ENCODE measurements at places on chromosomes 2 and 18.

DNA sequence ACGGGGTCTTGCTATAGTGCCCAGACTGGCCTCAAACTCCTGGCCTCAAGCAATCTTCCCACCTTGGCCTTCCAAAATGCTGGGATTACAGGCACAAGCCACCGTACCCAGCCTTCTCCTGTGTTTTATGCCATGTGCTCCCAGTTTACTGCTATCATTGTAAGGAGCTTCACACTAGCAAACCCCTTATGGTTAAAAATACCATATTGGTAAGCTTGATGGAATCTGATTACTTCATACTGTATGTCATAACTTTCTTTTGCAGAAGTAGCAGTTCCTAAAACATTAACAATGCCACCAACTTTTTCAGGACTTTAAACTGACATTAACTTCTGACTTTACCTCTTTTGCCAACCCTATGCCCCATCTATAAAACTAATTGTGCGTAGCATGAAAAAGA, 36.2 kb downstream of the HAT1 start:
- DNase-seq = no peak

DNA sequence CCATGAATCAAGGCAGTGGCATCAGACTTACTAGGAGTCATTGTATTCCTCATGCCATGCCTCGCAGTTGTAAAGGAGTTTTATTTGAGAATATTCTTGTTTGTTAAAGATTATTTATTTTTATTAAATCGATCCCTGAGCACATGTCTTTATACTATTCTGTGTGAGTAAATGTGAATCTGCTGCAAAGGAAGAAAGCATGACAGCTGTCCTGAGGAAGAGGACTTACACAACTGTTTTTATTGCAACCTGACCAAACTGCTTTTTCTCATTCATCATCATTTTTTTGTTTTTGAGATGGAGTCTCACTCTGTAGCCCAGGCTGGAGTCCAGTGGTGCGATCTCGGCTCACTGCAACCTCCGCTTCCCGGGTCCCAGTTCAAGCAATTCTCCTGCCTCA, 34.1 kb downstream of the INO80D start:
- DNase-seq = no peak

GRCh38 chr18:34933909-34934661, 107.1 kb upstream of the MAPRE2 start:
- no peak for DNase-seq

GRCh38 chr18:75654851-75655751, 227.6 kb upstream of the SMIM21 start:
- DNase-seq = no peak

GRCh38 chr2:216690853-216691741, 4.3 kb downstream of the IGFBP5 start:
- no peak for DNase-seq

GRCh38 chr2:205401511-205401910, 280.8 kb upstream of the NRP2 start:
- DNase-seq = no peak

- DNase-seq = no peak
Observed at GRCh38 chr2:15107137-15107536, 454.0 kb downstream of the NBAS start.

DNA sequence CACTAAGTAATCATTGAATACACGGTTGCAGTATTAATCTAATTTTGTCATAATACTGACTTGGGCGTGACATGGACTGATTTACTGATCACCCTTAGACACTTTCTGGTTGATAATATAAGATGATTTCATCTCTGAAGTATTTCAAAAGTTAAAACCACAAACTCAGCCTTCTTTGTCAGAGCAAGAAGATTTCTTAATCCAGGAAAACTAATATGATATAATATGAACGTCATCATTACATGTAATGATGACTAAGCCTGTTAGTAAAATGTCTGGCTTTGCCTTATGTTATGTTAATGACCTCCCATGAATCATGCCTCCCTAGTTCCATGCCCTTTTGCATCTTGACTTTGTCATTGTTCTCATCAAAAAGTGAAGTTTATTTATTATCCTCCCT, 1325.0 kb upstream of the CDH2 start:
- DNase-seq = peak; percentile 45

DNA sequence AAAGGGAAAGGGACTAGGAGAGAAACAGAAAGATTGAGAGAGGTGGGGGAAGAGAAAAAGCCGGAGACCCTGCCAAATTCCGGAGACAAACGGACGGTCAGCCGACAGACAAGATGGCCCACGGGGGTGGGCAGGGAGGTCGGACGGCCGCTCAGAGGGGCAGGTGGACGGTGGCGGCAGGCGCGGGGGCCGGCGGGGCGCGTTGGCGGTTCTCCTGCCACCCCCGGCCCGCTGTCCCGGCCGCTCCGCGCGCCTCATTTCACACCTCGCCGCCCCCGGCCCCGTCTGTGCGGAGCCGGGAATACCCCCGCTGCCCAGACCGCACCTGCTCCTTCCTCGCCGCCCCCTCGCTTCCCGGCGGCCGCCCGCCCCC, 935 bp downstream of the SLC30A3 start:
- no peak for DNase-seq

GRCh38 chr2:140436936-140437335, 1656.7 kb upstream of the NXPH2 start:
- DNase-seq = no peak

DNA sequence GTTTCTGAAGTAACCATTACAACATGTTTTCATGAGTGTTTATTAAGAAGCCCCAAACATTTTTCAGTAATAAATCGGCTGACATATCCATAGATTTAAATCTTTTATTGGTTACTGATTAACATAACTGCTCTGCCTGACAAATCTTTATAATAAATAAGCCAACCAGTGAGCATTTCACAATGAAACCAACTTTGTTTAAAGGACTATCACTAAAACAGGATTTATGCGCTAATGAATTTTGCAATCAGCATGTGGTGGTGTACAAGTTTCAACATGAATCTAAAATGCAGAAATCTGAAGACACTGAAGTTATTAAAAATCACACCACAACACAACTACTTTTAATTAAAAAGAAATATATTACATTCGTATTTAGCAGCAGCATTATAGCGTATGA, 166.7 kb downstream of the MEIS1 start:
- no peak for DNase-seq

- DNase-seq = no peak
Observed at GRCh38 chr2:58853420-58853819, 612.3 kb upstream of the FANCL start.

GRCh38 chr2:153464395-153464794, 14.2 kb downstream of the RPRM start:
- no peak for DNase-seq

DNA sequence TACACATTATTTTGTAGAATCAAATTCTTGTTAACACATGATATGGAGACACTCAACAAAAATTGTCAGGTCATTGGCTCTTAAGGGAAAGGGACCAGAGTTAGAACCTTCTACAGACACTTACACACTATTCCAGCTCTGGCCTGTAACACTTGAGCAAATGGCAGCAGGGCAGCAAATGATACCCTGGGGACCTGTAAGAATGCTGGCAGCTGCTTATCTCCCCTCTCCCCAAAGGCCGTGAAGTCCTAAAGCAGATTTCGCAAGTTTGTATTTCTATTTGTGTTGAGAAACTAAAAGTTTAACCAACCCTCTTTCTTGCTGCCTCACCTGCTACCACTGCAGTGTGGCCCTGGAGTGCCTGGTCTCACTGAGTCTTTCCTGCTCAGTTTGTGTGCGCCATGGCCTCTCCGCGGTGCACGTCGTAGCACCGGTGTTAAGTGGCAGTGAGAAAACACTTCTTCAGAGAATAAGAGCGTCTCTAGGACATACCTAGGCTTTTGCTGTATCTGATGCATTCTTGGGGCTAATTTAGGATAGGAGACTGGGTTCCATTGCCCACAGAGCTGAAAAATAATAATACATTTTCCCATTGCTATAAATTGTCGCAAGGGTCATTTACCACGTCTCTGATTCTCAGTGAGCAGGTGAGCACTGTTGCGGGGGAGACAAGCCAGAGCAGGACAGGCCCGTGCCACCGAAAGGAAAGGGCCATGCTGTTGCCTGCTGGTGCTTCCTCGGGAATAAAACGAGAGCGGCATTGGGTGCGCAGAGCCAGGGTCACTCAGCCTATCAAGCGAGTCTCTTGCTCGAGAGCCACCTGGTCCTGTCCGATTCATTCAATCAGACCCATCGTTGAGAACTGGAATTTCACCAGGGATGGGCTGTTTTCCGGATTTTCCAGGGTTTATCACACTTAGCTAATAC, 204.9 kb downstream of the PTGR3 start:
- no peak for DNase-seq

DNA sequence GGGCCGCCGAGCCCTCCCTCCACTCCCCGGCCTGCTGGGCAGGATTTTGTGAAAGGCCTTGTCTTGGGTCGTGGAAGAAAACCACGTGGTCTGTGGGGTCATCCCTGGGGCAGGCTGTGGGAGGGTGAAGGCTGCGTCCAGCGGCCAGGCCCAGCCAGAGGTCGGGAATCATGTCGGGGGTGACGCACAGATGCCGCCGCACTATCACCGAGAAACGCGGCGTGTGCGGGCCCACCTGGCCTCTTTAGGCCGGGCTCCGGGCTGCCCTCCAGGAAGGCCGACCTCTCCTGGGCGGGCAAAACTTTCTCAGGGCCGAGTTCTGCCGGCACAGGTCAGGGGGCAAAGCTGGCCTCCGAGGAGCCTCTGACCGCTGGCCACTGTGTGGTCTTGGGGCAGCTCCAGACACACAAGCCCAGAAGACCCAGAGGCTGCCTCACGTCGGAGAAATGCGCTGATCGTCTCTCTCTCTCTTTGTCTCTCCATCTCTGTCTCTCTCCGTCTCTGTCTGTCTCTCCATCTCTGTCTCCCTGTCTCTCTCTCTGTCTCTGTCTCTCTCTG, 28.4 kb downstream of the NFATC1 start:
- no peak for DNase-seq

DNA sequence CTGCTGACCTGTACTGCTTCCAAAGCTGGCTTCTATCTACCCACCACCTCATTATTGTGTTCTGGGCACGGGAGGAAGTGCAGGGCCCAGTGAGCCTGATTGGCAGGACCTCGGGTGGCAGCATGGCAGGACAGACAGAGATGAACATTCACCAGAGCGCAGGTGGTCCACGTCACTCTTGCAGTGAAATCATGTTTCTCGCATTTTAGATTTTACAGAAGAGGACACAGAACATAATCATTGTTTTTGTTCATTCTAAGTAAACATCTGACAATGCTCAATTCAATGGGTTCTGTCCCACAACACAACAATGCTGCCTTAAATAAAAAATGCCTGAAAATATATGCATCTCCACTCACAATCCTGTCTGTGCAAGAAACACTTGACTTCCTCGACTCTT, 11.5 kb upstream of the BIN1 start:
- DNase-seq = no peak

DNA sequence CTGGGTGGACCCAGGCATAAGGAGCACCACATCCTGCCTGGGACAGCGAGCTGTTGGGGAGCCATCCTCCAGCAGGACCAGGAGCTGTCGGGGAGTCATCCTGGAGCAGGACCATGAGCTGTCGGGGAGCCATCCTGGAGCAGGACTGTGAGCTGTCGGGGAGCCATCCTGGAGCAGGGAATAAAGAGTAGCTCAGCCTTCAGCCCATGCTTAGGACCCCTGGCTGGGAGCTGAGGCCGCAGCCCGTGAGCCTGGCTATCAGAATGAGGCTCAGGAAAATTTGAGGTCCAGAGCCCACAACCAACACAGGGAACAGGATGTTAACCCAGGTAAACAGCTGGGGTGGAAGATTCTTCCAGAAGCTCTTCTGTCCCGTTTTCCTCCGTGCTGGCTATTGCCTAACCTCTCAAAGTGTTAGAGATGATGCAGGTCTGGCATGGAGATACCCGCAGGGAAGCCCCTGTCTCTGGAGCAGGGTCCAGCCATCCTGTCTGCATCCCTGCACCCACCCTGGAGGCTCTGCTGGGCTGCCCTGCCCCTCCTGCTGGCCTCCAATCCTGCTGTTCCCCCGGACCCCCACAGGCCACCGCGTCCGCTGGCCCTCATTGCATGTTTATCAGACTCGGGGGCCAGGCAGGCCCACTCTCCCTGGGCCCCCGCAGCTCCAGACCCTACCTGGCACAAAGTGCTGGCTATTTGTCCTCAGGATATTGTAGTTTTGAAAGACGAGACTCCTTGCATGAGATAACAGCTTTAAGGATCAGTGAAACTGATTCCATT, 243.5 kb upstream of the MYT1L start:
- DNase-seq = no peak

- no peak for DNase-seq
Observed at GRCh38 chr2:148300544-148300943, 279.7 kb downstream of the MBD5 start.

DNA sequence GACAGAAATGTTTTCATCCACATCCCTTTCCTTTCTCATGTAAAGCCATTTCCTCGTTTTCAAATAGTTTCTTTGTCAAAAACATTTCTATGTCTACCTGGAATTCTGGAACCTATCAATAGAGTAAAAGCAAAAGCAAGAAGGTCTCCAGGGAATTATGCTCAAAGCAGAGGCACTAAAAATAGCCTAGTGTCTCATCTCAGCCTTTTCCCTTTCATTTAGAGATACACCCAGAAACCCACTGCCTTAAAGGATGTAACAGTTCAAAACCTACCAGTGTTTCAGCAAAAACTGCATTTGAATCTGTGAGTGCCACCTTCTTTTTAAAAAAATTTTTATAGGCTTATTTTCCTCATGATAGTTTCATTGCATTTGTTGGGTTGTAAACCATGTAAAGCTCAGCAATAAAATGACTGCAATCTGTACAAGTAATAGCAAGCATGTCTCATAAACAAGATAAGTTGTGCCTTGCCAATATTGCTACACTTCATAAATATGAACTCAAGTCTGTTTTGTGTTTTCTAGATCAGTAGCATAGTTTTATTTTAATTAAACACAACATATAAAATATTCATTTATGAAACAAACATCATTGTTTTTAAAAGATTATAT, 927.3 kb upstream of the ACVR2A start:
- DNase-seq = no peak

DNA sequence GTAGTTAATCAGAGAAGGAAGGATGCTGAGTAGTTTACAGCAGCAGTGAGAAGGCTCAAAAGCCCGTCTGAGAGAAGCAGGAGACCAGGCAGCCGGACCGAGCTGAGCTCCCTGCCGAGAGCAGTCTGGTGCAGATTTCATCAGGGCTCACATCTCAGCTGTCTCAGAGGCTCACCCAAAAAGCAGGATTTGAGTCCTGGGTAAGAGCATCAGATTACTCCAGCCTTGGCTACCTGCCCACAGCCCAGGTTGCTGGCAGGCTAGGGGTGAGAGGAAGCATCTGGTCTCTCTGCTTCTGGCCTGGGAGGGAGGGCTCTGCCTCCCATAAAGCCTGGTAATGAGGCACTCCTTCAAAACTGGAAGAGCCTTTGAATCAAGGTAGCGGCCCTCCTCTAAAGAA, 140.5 kb downstream of the ST6GAL2 start:
- no peak for DNase-seq

- no peak for DNase-seq
Observed at GRCh38 chr2:67384123-67384822, 12.9 kb upstream of the ETAA1 start.

- no peak for DNase-seq
Observed at GRCh38 chr2:46051085-46051484, 246.1 kb upstream of the EPAS1 start.

Data from HS-27A (cell line).